ENCODE measurements at places on chromosomes 4 and X.

DNA sequence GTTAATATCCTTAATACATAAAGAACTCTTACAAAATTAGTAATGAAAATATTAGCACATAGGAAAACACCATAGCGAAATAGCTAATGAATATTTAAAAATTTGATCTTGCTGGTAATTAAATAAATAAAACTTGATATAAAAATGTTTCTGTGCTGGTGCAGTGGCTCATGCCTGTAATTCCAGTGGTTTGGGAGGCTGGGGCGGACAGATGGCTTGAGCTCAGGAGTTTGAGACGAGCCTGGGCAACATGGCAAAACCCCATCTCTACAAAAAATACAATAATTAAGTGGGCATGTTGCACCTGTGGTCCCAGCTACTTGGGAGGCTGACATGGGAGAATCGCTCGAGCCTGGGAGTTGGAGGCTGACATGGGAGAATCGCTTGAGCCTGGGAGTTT, 7.6 kb downstream of the FAM199X start:
- DNase-seq = no peak

DNA sequence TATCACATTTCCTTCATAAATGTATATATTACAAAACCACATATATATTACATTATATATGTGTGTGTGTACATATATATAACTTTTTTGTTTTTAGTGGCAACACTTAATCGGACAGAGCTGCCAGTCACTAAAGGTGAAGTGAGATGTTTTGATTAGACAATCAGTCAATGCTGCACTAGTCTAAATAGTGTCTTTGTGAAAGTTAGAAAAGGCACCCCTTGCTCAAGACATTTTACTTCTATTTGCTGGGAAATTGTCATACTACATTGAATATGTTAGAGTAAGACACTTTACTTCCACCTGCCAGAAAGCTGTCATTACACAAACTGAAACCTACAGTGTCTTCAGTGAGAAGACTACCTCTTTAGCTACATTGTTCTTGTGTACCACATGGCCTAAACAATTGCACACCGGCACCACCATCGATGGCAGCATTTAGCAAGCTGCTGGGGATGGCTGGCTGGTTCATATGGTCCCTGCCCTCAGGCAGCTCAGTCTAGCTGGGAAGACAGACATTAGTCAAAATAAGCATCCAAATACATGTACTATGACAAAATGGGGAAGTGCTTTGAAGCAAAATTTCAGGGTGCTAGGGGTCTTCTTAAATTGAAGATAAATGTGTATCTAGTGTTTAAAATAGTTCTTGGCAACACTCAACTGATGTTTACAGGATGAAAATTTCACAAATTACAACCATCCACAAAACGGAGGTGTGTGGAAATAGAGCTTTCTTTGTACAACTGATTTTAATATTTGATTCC, 148.1 kb upstream of the GATB start:
- no peak for DNase-seq

DNA sequence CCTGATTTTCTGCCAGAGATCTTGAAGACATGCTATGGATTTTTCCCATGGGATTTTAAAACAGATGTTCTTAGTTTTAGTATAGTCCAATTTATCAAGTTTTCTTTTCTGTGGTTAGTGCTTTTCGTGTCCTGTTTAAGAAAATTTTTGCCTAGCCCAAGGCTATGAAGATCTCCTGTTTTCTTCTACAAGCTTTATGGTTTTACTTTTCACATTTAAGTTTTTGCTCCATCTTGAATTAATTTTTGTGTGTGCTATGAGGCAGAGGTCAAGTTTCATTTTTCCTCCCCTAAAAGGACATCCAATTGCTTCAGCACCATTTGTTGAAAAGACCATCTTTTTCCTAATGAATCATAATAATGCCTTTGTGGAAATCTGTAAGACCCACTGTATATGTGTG, 65.6 kb downstream of the POLR2B start:
- DNase-seq = no peak

GRCh38 chr4:7426525-7427171, 8.1 kb downstream of the PSAPL1 start:
- no peak for DNase-seq

GRCh38 chr4:145099653-145100052, 1.5 kb downstream of the ABCE1 start:
- no peak for DNase-seq

DNA sequence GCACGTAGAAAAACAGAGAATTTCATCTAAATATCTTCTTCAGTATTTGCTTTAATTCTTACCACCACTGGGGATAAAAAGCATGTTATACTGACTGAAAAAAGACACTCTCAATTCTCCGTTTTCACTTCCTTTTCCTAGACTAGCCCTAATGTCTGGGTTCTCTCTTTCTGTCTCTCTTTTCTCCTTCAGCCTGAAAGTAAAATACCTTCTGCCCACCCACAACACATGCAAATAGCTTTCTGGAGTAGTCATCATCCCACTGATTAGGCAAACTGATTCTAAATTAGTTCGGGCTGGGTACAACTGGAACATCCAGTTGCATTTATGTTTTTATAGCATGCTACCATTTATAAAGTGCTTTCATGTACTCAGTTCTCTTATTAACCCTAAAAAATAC, 142.4 kb upstream of the ANKRD50 start:
- no peak for DNase-seq

- DNase-seq = no peak
Observed at GRCh38 chr4:85866508-85866907, 391.6 kb downstream of the ARHGAP24 start.

GRCh38 chr4:188876881-188877280, 737.6 kb downstream of the TRIML1 start:
- no peak for DNase-seq

DNA sequence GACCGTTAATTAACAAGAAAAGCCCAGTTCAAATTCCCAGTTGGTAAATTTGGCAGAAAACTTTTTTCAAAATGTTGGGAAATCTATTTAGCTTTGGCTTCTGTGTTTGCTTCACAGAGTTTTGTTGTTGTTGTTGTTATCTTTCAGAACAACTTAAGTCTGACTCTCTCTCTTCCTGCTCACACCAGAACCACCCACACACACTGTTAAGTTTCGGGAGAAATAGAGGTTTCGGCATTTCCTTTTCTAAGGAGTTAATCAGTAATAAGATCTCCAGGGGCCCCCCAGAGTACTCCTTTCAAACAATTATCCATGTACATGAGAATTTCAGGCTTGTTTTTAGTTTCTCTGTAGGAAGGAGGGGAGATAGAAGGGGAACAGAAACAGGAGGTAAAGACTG, 106.2 kb upstream of the PTCHD1 start:
- DNase-seq = no peak

GRCh38 chr4:122163301-122163700, 11.2 kb downstream of the BLTP1 start:
- no peak for DNase-seq

- DNase-seq = no peak
Observed at GRCh38 chr4:153211986-153212728, 7.9 kb downstream of the TRIM2 start.

DNA sequence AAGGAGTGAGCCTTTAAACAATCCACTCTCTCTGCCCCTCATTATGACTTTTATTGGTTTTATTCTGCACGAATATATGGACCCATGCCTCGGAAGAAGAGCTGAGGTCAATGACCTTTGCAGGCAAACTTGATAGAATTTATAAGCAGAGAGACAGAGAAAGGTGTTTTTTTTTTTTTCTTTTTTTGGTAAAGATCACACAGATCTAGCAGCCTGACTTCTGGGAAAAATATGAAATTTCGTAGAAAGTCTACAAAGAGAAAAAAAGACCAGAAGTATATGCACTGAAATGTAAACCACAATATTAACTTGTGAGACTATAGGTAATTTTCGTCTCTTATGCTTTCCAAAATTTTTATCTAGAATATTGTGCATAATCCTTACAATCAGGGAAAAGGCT, 61.6 kb downstream of the LEF1 start:
- DNase-seq = no peak

GRCh38 chr4:70471897-70472296, at the start of gene MUC7:
MUC7 (plus strand) TSS chr4:70472197; CDS start chr4:70474022, 1,825 bp downstream.
- DNase-seq = no peak

DNA sequence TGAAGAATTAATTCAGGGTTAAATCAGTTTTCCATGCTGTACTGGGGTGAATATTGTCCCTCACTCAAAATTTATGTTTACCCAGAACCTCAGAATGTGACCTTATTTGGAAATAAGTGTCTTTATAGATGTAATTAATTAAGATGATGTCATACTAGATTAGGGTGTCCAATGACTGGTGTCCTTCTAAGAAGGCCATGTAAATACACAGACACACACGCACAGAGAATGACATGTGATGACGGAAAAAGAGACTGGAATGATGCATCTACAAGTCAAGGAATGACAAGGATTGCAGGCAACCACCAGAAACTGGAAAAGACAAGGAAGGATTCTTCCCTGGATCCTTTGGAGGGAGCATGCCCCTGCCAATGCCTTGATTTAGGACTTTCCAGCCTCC, 84.6 kb upstream of the GPR34 start:
- no peak for DNase-seq
